Bronchus fibroblast of lung (primary cell): ENCODE measurements at places on chromosomes 5 and 9. TPM values are rescaled to one million over a fixed set of nuclear protein-coding genes. Genes with fewer than 3 reads are reported as not detected.

Gene PCDHGB6
- 1.3 and 2.1 TPM in 2 replicates for total RNA-seq

Gene PCDHB4
- not detected in 2 replicates for total RNA-seq

Gene QRFP
- total RNA-seq = not detected in 2 replicates

Gene DMAC1
- total RNA-seq = 10.1 and 12.5 TPM in 2 replicates

Gene GFI1B
- total RNA-seq = under 0.01 TPM in 1 of 2 replicates, not detected in the other
